ENCODE measurements at places on chromosomes 12 and 14.

DNA sequence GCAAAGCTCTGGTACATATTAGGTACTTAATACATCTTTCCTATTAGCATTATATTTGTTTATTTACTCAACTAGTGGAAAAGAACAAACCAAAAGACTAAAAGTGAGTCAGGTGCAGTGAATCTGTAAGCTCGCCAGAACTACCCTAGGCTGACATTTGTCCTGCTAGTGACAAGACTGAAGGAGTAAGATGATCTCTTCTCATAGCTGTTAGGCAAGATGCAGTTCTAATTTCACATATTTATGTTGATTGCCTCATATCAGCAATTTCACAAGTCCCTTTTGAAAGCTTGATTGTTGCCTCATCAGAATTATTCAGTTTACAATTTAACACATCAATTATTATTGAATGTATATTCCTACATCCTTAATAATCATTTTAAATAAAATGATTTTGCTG lies 293.0 kb upstream of the NAV3 start:
- no peak for DNase-seq

- no peak for DNase-seq
Measured at GRCh38 chr12:52355176-52355575, 12.1 kb downstream of the KRT85 start.

DNA sequence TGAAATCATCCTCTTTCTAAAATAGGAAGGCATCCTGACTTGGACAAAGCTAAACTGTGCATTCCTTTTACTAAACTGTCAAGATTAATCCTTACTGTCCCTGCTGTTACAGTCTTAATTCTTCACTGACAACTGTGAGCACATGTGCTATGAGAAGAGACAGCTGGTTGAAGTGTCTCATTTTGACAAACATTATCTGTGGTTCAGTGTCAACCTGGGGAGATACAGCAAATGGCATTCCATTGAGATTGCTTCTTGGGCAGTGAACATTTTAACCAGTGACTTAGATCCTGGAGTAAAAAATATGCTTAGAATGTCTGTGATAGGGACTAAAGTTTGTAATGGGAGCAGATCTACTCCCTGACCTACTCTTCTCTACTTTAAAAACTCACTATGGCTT lies 552.6 kb upstream of the ATP2B1 start:
- DNase-seq = no peak

GRCh38 chr12:96153131-96153725 lies 40.9 kb upstream of the ELK3 start:
- no peak for DNase-seq

DNA sequence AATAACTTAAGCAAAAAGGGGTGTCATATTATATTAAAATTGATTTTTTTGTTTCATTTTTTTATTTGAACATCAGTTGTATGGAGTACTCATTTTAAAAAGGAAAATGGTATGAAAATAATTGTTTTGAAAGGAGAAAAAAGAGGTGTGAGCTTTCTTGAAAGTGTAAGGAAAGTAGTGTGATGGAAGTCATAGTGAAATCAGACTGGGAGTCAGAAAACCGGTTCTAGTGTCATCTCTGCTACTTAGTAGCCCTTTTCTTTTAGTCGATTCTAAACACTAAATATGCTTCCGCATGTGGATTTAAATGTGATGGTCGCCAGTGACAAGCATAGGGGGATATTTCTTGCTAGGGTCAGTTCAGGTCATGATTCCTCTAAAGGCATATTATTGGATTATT lies 1.8 kb upstream of the DYRK2 start:
- DNase-seq = no peak

DNA sequence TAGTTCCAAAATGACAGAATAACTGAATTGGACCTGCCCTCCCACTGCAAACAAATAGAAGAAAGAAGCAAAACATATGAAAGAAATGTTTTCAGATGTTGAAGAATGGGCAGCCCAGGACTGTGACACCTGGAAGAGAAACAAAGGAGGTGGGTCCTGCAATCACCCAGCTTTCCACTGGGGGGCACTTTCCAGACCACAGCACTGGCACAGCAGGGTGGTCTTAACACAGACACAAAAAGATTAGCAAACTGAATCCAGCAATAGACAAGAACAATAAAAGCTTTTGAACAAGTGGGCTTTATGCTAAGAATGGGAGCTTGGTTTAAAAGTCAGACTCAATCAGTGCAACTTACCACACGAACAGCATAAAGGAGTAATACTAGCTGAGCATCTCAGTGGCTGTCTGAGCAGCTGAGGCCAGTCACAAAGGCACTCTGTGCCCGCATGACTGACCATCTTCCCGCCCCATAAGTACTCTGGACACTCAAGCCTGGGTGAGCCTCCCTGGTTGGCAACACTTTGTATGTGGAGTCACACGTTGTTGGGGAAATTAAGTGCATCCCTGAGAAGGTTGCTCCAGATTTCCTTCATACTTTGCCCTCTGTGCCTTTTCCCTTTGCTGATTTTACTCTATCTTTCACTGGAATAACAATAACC lies 27.7 kb downstream of the JKAMP start:
- DNase-seq = no peak

DNA sequence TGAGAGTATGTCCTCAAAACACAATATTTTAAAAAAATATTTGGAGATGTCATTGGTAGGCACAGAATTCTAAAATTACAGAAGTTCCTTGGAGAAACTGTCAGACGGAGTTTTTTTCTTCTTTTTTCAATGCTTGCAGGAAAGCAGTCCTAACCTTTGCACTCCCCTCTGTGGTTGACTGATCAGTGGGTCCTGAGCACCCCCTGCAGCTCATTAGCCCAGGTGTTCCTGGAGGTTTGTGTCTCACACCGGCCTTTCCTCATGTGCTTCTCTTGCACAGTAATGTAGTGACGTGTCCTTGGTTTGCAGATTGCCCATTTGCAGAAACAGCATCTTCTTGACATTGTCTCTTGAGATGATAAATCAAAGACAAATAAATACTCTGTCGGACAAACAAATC lies 513.0 kb downstream of the TMEM121 start:
- DNase-seq = no peak

GRCh38 chr14:79602045-79602444 lies 609.3 kb downstream of the DIO2 start:
- no peak for DNase-seq

DNA sequence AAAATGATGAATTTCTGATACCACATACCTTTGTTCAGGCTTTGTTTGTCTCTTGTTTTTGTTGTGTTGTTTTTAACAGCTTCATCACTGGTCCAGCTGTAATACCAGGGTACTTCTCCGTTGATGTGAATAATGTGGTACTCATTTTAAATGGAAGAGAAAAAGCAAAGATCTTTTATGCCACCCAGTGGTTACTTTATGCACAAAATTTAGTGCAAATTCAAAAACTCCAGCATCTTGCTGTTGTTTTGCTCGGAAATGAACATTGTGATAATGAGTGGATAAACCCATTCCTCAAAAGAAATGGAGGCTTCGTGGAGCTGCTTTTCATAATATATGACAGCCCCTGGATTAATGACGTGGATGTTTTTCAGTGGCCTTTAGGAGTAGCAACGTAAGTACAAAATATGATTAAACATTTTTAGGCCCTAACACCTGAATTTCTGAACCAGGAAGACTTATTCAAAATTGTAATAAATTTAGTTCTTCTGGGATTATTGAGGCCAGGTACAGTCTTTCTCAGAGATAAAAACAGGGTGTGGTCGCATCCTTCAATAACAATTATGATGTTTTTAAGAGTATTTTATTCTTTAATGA lies 22.4 kb downstream of the RXYLT1 start:
- no peak for DNase-seq

GRCh38 chr14:58823312-58823711 lies 185.6 kb downstream of the DACT1 start:
- DNase-seq = no peak

- DNase-seq = no peak
Measured at GRCh38 chr12:108801736-108802100, 55.7 kb downstream of the SSH1 start.

DNA sequence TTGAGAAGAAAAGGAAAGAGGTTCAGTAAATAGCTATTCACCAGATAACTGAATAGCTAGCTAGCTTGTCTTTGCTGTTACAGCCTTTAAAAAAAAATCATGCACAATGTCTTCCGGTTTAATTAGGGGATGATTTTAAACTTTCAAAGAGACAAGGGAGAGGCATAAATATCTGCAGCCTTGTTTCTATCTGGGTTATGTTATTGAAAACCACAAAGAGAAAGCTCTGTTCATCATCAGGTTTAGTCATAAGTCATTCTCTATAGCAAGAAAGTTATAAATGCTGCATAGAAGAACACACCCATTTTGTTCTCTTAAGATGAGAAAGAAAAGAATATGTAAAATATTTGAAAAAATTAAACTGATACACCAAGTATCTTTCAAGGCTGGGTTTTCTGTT lies 1046.9 kb downstream of the AACS start:
- DNase-seq = no peak

Measured in GF-D8 (cell line).